ENCODE measurements at places on chromosomes 7 and 10. TPM values are rescaled to one million over a fixed set of nuclear protein-coding genes. Genes with fewer than 3 reads are reported as not detected.

DNA sequence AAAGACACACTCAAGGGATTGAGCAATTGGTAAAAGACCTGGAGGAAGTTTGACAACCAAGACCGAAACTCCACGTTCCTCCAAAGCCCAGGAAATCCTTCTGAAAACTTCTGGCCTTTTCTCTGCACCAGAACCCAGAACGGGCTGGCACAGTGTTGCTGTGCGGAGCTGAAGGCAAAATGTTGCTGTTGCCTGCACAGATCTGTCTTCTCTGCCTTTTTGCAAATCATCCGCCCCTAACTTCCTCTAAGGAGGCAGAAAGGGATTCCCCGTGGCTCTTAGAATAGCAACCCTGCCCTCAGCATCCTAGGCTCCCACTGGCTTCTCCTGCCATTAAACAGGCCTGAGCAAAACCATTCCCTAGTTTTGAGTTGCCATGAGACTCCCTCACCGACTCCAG lies 44.9 kb downstream of the FIGNL1 start:
- H3K4me1 ChIP-seq, result peaks cover 37% of the 10 kb centered on the region
- H3K4me3 ChIP-seq, result no peak overlapping the region
- H3K27ac ChIP-seq, result no peak overlapping the region
- no peaks in the 10 kb centered on the region for H3K27me3 ChIP-seq
- peaks cover 35% of the 10 kb centered on the region for H3K36me3 ChIP-seq

- H3K4me3 ChIP-seq, result no peak within 1 kb of the TSS
- no peaks in the 10 kb centered on the region for H3K27me3 ChIP-seq
- H3K36me3 ChIP-seq, result no peaks in the 10 kb centered on the region
Observed at GRCh38 chr10:124941823-124942222, at the start of gene ZRANB1. ZRANB1 (plus strand) TSS chr10:124942123; CDS start chr10:124942494, 371 bp downstream.

GRCh38 chr7:135386776-135387175 lies 123.1 kb downstream of the CNOT4 start:
- no peak overlapping the region for H3K27ac ChIP-seq
- DNase-seq, result no peak

RBM20 gene
- 0.03 TPM for polyA plus RNA-seq

GRCh38 chr10:117164592-117165537 lies 26.8 kb upstream of the VAX1 start:
- peaks cover 55% of the 10 kb centered on the region for H3K27me3 ChIP-seq
- no peaks in the 10 kb centered on the region for H3K36me3 ChIP-seq
- H3K4me3 ChIP-seq, result no peak overlapping the region
- no peak overlapping the region for H3K27ac ChIP-seq

DNA sequence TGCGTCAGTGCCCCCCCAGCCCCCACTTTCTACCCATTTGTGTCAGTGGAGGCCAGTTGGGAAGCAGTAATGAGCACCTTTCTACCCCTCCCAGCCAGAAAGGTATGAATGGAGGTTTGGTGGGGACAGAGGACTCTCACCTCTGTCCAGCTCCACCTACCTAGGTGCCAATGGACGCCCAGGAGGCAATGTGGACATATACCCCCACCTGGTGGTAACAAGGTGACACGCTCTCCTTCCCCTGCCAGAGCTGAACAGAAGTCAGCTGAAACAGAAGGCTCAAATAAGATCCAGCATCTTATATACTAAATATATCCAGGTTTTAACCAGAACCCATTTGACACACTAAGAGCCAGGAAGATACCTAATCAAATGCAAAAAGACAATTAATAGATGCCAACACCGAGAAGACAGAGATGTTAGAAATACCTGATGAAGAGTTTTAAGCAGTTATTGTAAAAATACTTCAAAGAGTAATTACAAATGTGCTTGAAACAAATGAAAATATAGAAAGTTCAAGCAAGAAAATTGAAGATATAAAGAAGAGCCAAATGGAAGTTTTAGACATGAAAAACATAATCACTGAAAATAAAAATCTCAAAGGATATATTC lies 18.4 kb upstream of the SORCS3 start:
- no peaks in the 10 kb centered on the region for H3K4me1 ChIP-seq
- H3K27ac ChIP-seq, result no peak overlapping the region
- H3K36me3 ChIP-seq, result no peaks in the 10 kb centered on the region
- peaks cover 4% of the 10 kb centered on the region for H3K27me3 ChIP-seq

MYH16 gene
- polyA plus RNA-seq, result not detected

- no peak overlapping the region for H3K4me3 ChIP-seq
- no peak overlapping the region for H3K27ac ChIP-seq
- no peak for DNase-seq
- no peaks in the 10 kb centered on the region for H3K36me3 ChIP-seq
- no peaks in the 10 kb centered on the region for H3K27me3 ChIP-seq
Observed at GRCh38 chr10:126701526-126701925, 31.0 kb upstream of the C10orf90 start.

- no peaks in the 10 kb centered on the region for H3K36me3 ChIP-seq
- no peaks in the 10 kb centered on the region for H3K4me1 ChIP-seq
- no peak overlapping the region for H3K27ac ChIP-seq
- DNase-seq, result no peak
Observed at GRCh38 chr10:127887541-127888415, 5.0 kb downstream of the CLRN3 start.
